ENCODE measurements at places on chromosomes 3 and 15. TPM values are rescaled to one million over a fixed set of nuclear protein-coding genes. Genes with fewer than 3 reads are reported as not detected.

Gene MRAS
- total RNA-seq, result 2.7 TPM

Gene VGLL4
- total RNA-seq, result 40.4 TPM

Gene PLA2G4E
- 5.1 TPM for total RNA-seq

Gene CLDN1
- 60.4 TPM for total RNA-seq

Gene CPN2
- not detected for total RNA-seq

Gene ZNF501
- total RNA-seq, result 1.7 TPM

Gene CLK3
- total RNA-seq, result 64.7 TPM

Gene VEPH1
- total RNA-seq, result under 0.01 TPM

Gene MRPL47
- total RNA-seq, result 39.6 TPM

Gene ZNF860
- total RNA-seq, result 2.5 TPM

Gene DGKG
- under 0.01 TPM for total RNA-seq

Gene OTOL1
- total RNA-seq, result not detected

Gene GHSR
- total RNA-seq, result not detected

Data from airway epithelial cell (primary cell).